ENCODE measurements at places on chromosomes 7 and 10.

GRCh38 chr7:88401009-88401623 lies 94.4 kb upstream of the STEAP4 start:
- no peak for DNase-seq

DNA sequence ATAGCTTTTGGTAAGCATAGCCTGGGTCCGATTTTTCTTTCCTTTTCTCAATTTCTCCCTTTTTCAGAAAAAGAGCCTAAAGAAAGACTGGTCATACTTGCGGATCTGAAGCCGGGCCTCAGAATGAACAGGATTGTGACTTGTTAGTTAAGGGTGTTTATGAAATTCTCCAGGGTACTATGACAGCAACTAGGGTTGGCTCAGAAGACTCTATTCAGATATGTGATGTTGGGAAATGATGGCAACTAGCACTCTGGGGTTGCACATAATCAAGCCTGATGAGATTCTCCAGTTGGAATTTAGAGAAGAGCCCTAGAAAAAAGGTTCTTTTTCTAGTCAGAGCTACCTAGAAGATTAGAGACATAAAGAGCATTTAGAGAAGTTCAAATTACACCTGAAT lies 352.4 kb upstream of the POM121L12 start:
- DNase-seq, result no peak

- DNase-seq, result no peak
Observed at GRCh38 chr10:31343009-31343408, 24.0 kb downstream of the ZEB1 start.

DNA sequence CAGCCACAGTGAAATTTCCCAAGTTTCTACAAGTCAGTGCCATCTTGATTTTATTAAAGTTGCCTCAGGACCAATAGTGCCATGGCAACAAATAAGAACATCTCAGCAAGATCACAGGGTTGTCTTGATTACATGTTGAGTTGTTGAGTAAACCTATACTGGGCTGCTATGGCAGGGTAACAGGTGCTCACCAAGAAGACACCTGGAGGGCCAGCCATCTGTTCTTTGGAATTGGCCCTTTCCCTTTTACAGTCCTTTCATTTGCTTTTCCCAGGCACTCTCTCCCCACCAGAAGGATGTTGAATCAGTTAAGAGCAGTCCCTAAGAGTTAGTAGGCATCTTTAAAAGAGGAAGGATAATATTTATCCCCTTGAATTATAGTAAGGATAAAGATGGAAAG lies 582.0 kb downstream of the TNS3 start:
- no peak for DNase-seq

- DNase-seq, result no peak
Observed at GRCh38 chr10:122856902-122857301, 11.2 kb upstream of the CUZD1 start.

- no peak for DNase-seq
Observed at GRCh38 chr10:125520968-125521367, 162.0 kb downstream of the TEX36 start.

GRCh38 chr10:118971187-118971586 lies 58.3 kb upstream of the NANOS1 start:
- DNase-seq, result no peak

GRCh38 chr7:152615031-152615741 lies 60.8 kb downstream of the XRCC2 start:
- no peak for DNase-seq

DNA sequence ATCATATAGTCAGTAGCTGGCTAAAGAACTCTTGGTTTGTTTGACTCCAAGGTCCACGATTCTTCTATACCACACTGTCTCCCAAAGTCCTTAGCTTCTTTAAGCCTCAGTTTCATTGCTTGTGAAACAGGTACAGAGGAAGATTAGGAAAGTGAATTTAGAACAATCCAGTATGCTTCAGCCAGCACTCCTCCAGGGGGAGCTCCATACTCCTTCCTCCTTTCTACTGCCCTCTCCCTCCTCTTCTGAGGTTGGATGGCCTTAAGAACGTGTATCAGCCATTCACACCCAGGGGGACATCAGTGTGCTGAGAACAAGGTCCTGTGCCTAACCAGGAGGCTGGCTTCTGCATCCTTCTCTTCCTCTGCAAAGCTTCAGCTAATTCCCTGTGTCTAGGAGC lies 54.8 kb upstream of the CALD1 start:
- DNase-seq, result no peak

- peak; percentile 28 for DNase-seq
Observed at GRCh38 chr7:127253281-127254162, 781 bp upstream of the GRM8 start.

GRCh38 chr10:67771200-67771599 lies 66.8 kb downstream of the DNAJC12 start:
- DNase-seq, result no peak

DNA sequence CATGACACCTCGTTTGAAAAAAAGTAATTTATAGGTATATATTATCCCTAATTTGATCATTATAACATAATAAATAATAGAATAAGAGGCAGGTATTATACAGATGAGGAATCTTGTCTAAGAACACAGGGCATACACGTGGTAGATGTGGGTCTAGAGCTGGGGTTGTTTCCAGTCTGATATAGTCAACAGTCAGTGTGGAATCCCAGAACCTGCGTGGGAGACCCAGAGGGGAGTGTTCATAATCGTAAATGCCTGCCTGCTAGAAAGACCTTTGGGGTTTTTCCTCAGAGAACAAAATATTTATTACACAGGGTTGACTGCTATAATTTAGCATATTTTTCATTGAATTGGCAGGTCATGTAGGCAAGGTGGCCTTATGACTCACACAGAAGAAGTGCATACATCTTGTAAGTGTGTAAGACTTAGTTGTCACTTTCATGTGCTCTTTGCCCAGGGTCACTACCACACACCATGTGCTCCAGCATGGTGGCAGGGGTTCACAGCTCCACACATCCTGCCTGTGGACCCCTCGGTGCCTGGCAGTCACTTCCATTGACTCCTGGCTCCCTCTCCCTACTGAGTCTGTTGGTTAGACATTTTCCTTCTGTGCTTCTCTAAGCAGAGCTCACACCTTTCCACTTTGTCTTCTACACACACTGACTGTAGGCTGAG lies 94.9 kb upstream of the IKZF1 start:
- no peak for DNase-seq

DNA sequence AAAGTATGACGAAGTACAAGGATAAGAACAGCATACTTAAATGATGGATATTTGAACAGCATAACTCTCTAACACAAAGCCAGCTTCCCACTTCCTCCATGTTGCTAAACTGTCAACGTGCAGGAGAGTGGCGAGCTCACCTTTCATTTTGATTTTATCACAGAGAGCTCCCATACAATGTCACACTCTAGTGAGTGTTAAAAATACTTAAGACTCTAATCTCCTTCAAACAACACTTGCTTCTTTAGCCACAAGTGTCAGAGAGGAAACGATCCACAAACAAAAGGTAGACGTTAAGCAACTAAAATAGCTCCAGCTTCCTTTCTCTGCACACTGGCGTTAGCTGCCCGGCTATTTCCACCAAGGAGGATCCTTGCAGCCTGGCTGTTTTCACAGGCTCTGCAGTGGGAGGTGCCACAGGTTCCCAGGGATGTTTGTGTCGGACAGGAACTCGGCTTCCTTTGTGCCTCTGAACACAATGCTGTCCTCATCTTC lies 194.6 kb downstream of the COBL start:
- DNase-seq, result no peak

DNA sequence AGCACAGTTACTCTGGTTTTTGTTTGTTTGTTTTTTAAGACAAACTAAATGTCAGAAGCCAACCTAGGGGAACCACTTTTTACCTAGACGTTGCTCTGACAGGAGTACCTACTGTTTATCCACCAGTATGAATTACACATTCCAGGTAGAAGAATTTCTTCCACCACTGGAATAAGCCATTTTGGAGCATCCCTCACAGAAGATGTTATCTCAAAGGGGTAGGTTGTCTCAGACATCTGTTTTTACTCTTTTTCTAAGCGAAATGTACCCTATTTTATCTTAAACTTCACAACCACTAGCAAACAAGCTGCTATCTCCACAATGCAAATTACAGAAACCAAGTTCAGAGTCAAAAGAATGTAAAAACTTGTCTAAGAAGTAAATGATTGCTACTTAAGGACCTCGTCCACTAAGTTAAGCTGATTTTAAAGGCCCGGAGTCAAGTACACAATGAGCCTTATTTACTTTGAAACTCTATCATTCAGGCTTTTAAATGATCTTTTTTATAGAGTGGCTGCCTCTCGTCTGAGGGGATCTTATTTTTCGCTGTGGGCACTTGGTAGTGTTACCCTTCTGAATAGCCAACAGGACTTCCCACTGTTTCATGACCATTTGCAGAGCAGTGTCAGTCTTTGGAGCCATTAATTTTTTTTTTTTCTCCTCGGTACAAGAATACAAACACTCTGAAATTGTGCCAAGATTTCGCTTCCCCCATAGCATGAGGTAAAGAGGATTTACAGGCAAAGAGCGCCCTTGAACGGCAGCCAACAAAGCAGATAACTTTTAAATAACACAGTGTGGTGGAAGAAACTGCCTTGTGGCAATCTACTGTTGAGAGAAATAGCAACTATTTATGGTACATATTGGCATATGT lies 15.7 kb upstream of the ARMC3 start:
- no peak for DNase-seq

DNA sequence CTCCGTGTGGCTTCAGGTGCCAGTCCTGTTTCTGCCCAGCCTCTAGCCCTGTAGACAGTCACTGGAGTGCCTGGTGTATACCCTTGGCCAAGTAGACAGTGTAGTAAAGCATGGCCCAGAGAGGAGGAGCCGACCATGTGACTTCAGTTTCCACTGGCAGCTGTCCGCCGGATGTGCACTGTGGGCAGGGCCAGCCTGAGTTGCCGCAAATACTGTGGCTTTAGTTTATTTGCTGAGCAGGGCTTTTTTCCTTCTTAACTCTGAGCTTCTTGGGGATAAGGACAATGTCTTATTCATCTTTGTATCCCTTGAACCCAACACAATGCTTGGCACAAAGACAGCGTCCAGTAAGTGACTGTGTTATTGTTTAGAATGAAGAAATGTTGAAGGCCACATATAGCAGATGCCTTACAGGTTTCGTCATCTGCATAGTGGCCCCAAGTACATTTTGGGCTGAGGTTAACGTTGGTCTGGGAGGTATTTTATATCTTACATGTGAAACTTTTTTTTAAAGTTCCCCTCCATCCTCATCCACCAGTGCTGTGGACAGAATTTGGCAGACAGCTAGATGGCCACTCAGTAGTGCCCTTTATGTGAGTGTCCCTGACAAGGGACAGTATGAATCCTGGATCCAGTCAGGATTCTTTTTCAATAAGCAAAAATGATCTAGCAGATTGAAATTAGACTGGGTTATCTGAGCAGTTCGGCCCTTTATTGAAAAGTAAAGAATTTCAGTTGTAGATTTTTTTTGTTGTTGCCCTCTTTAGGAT lies 40.6 kb downstream of the CYP17A1 start:
- peak; percentile 9 for DNase-seq

DNA sequence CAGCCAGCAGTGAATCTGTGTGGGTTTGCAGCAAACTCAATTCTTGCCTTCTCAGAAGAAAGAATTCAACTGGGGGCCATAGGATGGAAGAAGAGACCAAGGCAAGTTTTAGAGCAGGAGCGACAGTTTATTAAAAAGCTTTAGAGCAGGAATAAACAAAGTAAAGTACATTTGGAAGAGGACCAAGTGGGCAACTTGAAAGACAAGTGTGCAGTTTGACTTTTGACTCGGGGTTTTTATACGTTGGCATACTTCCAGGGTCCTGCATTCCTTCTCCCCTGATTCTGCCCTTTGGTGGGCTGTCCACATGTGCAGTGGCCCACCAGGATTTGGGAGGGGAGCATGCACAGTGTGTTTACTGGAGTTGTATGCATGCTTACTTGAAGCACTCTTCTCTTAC lies 3.0 kb upstream of the ANKRD22 start:
- no peak for DNase-seq

GRCh38 chr7:87217983-87218653 lies 1.4 kb downstream of the TMEM243 start:
- DNase-seq, result no peak

DNA sequence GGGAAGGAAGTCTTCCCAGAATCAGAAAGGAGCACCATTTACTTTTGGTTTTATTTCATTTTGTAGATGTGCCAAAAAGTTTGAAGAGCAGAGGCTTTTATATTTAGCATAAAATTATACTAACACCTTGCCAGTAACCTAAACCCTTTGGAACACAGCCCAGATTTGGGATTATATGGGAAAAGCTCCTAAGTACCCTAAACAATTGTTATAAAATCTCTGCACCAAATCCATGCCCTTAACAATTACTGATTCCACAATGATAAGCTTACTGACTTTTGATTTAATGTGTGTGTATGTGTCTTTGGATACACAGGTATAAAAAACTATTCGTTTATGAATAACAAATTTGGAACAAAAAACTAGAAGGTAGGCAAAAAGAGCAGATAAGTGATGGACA lies 39.0 kb upstream of the TMEM229A start:
- no peak for DNase-seq

DNA sequence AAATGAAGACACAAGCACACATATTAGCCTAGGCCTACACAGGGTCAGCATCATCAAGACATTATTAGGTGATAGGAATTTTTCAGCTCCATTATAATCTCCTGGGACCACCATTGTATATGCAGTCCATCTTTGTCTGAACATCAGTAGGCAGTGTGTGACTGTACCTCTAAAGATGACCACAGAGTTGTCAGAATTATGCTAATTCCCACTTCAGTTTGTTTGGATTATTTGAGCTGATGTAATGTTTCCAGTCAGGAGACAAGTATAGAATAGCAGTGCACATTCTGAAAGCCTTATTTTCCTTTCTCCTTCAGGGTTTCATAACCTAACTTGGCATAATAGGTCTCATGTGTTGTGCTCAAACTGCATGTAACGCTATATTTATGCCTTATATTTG lies 306.4 kb downstream of the NXPH1 start:
- DNase-seq, result no peak

DNA sequence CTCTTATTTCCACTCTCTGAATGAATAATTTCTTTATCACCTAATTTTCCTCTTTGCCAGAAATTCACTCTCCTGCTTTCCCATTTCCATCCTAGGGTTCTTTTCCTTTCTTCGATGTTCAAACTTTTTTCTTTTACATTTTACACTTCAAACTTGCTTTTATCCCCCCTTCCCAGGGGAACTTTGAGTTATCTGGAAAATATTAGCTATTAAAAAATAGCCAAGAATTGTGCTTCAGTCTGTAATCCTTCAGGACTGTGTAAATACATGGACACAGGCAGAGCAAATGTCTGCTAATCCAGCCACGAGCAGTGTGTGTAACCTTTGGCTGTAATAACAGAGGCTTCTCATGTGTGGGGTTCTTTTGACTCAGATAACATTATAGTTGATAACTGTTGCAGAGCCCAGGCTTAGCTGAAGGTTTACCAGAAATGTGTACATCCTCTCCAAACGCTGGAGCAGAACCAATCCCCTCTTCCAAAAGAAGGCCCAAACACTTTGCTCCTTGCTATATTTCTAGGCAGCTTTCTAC lies 4.6 kb downstream of the ASB4 start:
- no peak for DNase-seq

DNA sequence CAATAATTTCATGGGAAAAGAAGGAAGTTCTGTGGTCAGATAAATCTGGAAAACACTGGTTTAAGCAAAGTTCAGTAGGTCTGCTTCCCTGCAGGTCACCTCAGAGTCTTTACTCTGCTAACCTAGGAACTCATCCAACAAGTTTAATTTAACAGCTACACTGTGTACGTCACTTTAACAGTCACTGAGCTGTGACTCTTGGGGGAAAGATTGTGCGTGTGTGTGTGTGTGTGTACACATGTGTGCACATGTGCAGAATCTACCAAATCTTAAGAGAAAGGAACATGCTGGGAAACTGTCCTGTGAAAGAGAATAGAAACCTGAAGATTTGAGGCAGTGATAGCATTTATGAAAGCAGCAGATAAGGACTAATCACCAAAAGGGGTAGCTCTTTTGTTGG lies 62.6 kb downstream of the IKZF1 start:
- no peak for DNase-seq

GRCh38 chr7:117448655-117449054 lies 21.4 kb upstream of the ASZ1 start:
- no peak for DNase-seq

All from T follicular helper cell (primary cell).